ENCODE measurements at places on chromosomes 5 and 9. TPM values are rescaled to one million over a fixed set of nuclear protein-coding genes. Genes with fewer than 3 reads are reported as not detected.

STPG3 gene
- total RNA-seq = not detected

AGTPBP1 gene
- 65.0 TPM for total RNA-seq

SLC34A1 gene
- total RNA-seq = 0.31 TPM

RANBP17 gene
- 53.1 TPM for total RNA-seq

BBLN gene
- total RNA-seq = 276 TPM

MZB1 gene
- 1.6 TPM for total RNA-seq

ELP1 gene
- 46.3 TPM for total RNA-seq

CCL27 gene
- not detected for total RNA-seq

MTMR12 gene
- 51.6 TPM for total RNA-seq

ST8SIA4 gene
- total RNA-seq = 1.3 TPM

DNA sequence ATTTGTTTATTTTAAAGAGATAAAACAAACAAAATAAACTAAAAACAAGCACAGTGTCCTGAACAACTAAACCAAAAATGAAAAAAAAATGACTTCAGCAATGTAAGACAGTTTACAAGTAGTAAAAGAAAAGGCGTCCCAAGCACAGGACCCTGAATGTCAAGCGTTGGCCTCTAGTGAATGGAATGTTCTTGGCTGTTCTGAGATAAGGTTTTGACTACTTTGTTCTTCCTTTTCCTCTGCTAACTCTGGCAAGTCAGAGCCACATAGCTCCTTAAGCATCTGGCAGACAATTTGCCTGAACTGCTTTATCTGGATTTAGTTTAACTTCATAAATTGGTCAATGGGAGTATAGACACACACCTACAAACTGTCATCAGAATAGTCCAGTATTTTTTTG lies 655.2 kb downstream of the ANXA1 start:
- no peaks in the 10 kb centered on the region for H3K36me3 ChIP-seq
- H3K27ac ChIP-seq = no peak overlapping the region
- peaks cover 10% of the 10 kb centered on the region for H3K4me1 ChIP-seq
- no peak for DNase-seq
- H3K27me3 ChIP-seq = no peaks in the 10 kb centered on the region
- no peak overlapping the region for H3K4me3 ChIP-seq

DNA sequence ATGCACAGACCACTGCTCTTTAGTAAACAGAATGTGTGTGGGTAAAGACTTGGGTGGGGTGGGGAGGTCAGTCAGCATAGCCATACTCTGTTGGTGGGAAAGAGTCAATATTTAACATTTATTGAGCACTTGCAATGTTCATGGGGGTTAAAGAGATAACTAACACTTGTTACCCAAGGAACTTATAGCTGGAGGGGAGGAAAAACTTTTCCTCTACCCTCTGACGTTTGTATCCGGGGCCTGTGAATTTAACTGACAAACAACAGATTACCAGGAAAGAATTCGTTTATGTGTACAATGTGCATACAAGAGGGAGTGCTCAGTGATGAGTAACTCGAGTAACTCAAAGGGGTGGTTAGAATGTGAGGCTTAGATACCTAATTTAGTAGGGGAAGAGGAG lies 6.8 kb upstream of the CLINT1 start:
- DNase-seq = no peak
- H3K27me3 ChIP-seq = no peaks in the 10 kb centered on the region
- no peaks in the 10 kb centered on the region for H3K36me3 ChIP-seq
- no peak overlapping the region for H3K4me3 ChIP-seq

GRCh38 chr9:2576631-2577030 lies 45.0 kb upstream of the VLDLR start:
- no peaks in the 10 kb centered on the region for H3K4me1 ChIP-seq
- no peak overlapping the region for H3K27ac ChIP-seq
- no peaks in the 10 kb centered on the region for H3K27me3 ChIP-seq
- H3K36me3 ChIP-seq = no peaks in the 10 kb centered on the region
- no peak overlapping the region for H3K4me3 ChIP-seq

- H3K4me3 ChIP-seq = no peak overlapping the region
- H3K4me1 ChIP-seq = no peaks in the 10 kb centered on the region
- no peak for DNase-seq
- no peaks in the 10 kb centered on the region for H3K27me3 ChIP-seq
- no peak overlapping the region for H3K27ac ChIP-seq
These were observed 15.4 kb upstream of the AK3 start for GRCh38 chr9:4756420-4756819.

GRCh38 chr5:8954801-8955200 lies 591.1 kb downstream of the SEMA5A start:
- no peak overlapping the region for H3K4me3 ChIP-seq
- DNase-seq = peak; percentile 3
- H3K27ac ChIP-seq = no peak overlapping the region
- no peaks in the 10 kb centered on the region for H3K27me3 ChIP-seq

DNA sequence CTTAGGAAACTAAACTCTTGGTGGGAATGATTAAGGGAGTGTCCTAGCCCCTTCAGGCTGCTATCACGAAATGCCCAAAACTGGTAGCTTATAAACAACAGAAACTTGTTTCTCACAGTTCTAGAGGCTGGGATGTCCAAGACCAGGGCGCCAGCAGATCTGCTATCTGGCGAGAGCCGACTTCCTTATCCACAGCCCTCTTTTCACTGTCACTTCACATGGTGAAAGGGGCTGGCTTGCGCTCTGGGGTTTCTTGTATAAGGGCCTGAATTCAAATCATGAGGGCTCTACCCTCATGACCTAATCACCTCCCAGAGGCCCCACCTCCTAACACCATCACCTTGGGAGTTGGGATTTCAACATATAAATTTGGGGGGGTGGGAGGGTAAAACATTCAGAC lies 49.1 kb downstream of the IPPK start:
- DNase-seq = no peak
- no peaks in the 10 kb centered on the region for H3K36me3 ChIP-seq
- no peak overlapping the region for H3K27ac ChIP-seq
- H3K4me3 ChIP-seq = no peak overlapping the region
- no peaks in the 10 kb centered on the region for H3K4me1 ChIP-seq

DNA sequence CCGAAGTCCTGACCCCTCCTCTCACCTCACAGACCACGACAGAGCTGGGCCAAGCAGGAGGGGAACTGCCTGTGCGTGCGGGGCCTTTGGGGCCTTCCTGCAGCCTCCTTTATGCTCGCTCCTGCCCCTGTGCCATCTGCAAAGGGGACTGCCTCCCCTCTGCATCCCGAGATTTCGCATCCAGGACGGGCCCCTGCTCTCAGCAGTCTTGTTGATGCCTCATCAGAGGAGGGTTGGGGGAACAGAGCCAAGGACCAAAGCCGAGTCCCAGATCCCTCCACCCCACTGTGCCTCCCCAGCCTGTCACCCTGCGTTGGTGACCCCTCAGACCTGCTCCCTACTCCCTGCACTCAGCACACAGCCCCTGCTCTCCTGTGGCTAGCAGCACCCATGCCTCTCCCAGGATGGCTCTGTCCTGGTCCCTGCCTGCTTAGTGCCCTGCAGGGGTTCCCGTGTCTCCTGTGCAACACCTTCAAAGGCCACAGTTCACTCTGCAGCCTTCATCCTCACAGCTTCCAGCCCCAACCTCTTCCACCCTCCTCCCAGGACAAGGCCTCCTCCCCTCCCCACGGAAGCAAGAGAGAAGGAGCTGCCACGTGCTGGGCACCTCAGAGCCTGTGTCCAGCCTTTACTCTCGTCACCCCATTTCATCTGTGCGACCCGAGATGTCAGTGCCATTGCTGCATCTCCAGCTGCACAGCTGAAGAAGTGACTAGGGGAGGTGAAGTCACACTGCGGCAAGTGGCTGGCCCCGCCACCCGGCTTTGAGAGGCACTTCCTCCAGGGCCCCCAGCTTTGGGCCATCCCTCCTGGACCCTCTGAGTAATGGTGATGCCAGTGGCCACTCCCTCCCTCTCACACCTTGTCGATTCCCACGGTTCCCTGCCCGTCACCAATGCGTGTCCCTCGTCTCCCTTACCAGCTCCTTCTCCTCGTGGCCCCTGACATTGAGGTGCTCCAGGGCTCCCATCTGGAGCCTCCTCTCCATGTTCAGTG lies 62.6 kb upstream of the LRRTM2 start:
- peaks cover 19% of the 10 kb centered on the region for H3K36me3 ChIP-seq
- no peak overlapping the region for H3K4me3 ChIP-seq
- no peaks in the 10 kb centered on the region for H3K27me3 ChIP-seq
- peaks cover 10% of the 10 kb centered on the region for H3K4me1 ChIP-seq
- DNase-seq = no peak
- H3K27ac ChIP-seq = no peak overlapping the region

GRCh38 chr5:139774980-139775661 lies 20.5 kb upstream of the PSD2 start:
- H3K4me3 ChIP-seq = no peak overlapping the region
- no peak overlapping the region for H3K27ac ChIP-seq
- H3K27me3 ChIP-seq = peaks cover 4% of the 10 kb centered on the region
- 0 out of 2 replicates have a peak, but pooled peaks cover 4% of the 10 kb centered on the region for H3K4me1 ChIP-seq
- DNase-seq = peak; percentile 95
- H3K36me3 ChIP-seq = no peaks in the 10 kb centered on the region

- no peaks in the 10 kb centered on the region for H3K4me1 ChIP-seq
These were observed 49.5 kb upstream of the MCCC2 start for GRCh38 chr5:71537687-71538086.

DNA sequence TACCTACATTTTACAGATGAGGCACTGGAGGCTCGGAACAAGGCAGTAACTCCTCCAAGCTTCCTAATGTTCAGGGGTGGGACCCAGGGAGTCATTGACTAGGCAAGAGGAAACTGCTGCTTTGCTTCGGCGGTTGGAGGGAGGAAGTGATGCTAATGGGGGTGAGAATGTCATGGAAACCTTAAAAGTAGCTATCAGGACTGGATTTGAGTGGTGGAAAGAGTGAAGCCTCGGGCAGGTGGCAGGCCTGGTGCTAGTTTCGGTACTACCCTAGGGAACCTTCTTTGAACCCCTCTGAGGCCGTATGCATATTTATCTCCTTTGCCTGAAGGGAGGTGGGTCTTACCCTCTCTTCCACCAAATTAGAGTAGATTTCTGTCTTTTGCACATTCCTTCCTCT lies 1.6 kb downstream of the BSPRY start:
- no peak overlapping the region for H3K27ac ChIP-seq
- peak overlapping the region; percentile 79 for H3K4me3 ChIP-seq
- peaks cover 28% of the 10 kb centered on the region for H3K27me3 ChIP-seq

- peaks cover 9% of the 10 kb centered on the region for H3K4me1 ChIP-seq
- H3K36me3 ChIP-seq = 0 out of 2 replicates have a peak, but pooled peaks cover 1% of the 10 kb centered on the region
- no peaks in the 10 kb centered on the region for H3K27me3 ChIP-seq
- no peak for DNase-seq
- H3K27ac ChIP-seq = no peak overlapping the region
- no peak overlapping the region for H3K4me3 ChIP-seq
These were observed 44.1 kb upstream of the SELENOP start for GRCh38 chr5:42855811-42856210.

DNA sequence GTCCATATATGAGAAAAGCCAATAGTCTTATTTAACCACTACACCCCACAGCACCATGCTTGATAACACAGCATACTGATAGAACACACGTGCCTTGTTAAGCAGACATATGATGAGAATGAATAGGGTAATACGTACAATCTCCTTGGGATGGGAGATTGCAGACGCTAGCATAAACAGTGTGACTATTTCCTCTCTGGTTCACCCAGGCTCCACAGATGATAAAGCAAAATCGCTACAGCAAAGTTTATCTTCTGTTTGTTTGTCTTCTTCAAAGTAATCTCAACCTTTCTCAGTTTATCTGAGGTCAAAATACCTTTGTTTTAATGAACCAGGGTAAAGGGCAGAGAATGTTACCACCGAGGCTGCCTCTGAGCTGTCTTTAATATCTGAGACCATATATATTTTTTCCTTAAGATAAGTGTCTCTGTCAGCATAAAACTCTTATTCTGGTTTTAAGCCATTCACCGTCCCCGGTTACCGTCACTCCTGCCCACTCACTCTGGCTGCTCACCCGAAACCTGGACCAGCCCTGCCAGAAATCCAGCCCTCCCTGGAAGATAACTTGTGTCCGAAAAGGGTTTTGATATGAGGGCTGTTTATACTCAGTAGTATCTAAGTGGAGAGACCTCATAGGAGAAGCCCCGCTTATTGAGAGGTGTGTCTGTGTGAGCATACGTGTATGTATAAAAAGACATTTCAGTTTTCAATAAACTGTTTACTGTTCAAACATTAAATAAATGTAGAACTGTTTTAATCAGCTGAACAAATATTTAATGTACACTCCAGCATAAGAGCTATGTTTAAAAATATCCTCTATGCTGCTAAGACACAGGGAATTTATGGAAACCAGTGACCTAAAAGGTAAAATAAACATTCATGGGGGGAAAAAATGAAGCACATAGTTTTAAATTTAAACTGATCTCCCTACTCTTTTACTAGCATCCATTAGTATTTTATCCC lies 465.4 kb downstream of the RASEF start:
- no peaks in the 10 kb centered on the region for H3K36me3 ChIP-seq
- H3K27me3 ChIP-seq = no peaks in the 10 kb centered on the region
- no peak overlapping the region for H3K4me3 ChIP-seq
- H3K4me1 ChIP-seq = no peaks in the 10 kb centered on the region
- DNase-seq = no peak
- H3K27ac ChIP-seq = no peak overlapping the region

DNA sequence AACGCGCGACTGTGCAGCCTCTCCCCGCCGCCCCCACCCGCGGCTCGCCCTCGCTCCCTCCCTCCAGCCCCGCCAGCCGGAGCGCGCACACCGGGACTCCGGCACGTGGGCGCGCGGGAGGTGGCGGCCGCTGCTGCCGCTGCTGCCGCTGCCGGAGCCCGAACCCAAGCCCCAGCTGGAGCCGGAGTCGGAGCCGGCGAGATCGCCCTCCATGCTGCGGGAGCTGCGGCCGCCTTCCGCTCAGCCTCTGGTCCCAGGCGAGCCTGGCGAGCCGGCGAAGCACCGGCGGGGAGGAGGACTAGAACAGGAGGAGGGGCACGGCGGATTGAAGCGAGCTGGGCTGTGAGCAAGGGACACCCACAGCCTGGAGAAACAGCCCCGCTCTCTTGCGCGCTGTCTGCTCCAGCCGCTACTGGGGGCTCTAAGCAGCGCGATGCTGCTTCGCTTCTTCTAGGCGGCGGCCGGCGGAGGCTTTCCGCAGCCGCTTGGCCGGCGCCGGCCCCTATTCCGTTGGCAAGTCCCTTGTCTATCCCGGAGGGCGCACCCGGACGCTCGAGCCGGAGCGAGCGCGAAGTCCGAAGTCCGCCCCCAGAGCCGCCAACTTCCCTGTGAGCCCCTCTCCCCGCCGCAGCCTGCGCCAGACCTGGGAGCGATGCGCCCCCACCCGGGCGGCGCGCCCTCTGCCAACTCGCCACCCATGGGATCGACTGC lies 598.7 kb upstream of the SGCD start:
- H3K27ac ChIP-seq = no peak overlapping the region
- peak overlapping the region; percentile 89 for H3K4me3 ChIP-seq
- H3K4me1 ChIP-seq = peaks cover 5% of the 10 kb centered on the region

DNA sequence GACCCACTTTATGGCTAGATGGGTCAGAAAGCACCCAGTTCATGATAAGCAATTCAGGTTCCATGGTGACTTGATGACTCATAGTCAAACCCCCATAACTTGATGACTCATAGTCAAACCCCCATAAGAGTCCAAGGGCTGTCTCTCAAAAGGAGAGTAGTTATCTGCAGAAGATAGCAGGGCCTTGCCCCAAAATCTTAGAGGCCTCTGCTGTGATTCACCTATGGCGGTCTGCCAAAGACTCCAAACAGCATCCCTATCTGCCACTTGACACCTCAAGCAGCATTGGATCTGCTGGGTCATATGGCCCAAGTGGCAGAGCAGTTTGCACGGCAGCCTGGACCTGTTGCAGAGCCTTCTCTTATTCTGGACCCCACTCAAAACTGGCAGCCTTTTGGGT lies 395.2 kb upstream of the KIF2A start:
- DNase-seq = no peak
- no peak overlapping the region for H3K4me3 ChIP-seq
- no peak overlapping the region for H3K27ac ChIP-seq
- H3K36me3 ChIP-seq = no peaks in the 10 kb centered on the region
- H3K27me3 ChIP-seq = no peaks in the 10 kb centered on the region
